ENCODE measurements at places on chromosomes 11 and 22. TPM values are rescaled to one million over a fixed set of nuclear protein-coding genes. Genes with fewer than 3 reads are reported as not detected.

The TP53AIP1 gene
- total RNA-seq: not detected

The TTC12 gene
- 6.3 TPM for total RNA-seq

The LDHAL6A gene
- total RNA-seq: not detected

The GDPD4 gene
- not detected for total RNA-seq

The TRIM49 gene
- not detected for total RNA-seq

The CAPN5 gene
- 22.4 TPM for total RNA-seq

The YDJC gene
- 27.1 TPM for total RNA-seq

The USP2 gene
- not detected for total RNA-seq

The KRTAP5-9 gene
- total RNA-seq: not detected

The CARD18 gene
- not detected for total RNA-seq

The PTPN5 gene
- not detected for total RNA-seq

The UPK2 gene
- not detected for total RNA-seq

The SUSD2 gene
- total RNA-seq: not detected

The CRYAB gene
- total RNA-seq: 104 TPM

The MUC5AC gene
- total RNA-seq: not detected

The GPR83 gene
- total RNA-seq: not detected

The MFNG gene
- total RNA-seq: not detected

The GAL3ST1 gene
- total RNA-seq: not detected

The CYP2R1 gene
- 25.7 TPM for total RNA-seq

The OR51E1 gene
- not detected for total RNA-seq

The CARD16 gene
- total RNA-seq: not detected

The DEUP1 gene
- total RNA-seq: not detected

The IGSF9B gene
- total RNA-seq: not detected

The MMP8 gene
- total RNA-seq: not detected

The OR51B4 gene
- total RNA-seq: not detected

The NLRP6 gene
- total RNA-seq: not detected

The MIOX gene
- not detected for total RNA-seq

The ARHGAP32 gene
- total RNA-seq: 4.7 TPM

The MMP20 gene
- not detected for total RNA-seq

The KCNK4 gene
- not detected for total RNA-seq

The KCNJ11 gene
- total RNA-seq: not detected

The RIBC2 gene
- total RNA-seq: 0.25 TPM

The MICAL3 gene
- 25.1 TPM for total RNA-seq

The OR52E8 gene
- not detected for total RNA-seq

The PATE2 gene
- not detected for total RNA-seq
